ENCODE measurements at places on chromosomes 5 and 9.

DNA sequence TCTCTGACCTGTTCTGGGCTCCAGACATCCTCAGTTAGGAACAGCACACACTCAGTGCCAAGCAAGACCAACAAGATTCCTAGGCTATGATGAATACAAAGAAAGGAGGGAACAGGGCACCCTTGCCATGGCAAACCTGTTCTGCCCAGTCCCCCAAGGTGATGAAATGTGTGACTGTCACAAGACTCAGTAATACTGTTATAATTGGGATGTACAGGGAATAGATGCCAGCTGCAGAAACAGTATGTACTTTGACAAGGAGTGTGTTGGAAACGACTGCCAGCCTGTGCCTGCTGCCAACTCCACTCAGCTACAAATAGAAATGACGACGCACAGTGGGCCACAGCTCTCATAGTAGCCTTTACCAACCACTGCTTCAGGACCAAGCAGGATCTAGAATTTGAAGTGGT is 453.0 kb downstream of the EFNA5 start:
- no peak for DNase-seq

GRCh38 chr5:179497636-179498340 is 52.6 kb upstream of the RUFY1 start:
- no peak for DNase-seq

- peak; percentile 83 for DNase-seq
Measured at GRCh38 chr5:143713047-143714003, 98.6 kb upstream of the HMHB1 start.

- DNase-seq = no peak
Measured at GRCh38 chr9:126591922-126592321, 21.8 kb upstream of the LMX1B start.

DNA sequence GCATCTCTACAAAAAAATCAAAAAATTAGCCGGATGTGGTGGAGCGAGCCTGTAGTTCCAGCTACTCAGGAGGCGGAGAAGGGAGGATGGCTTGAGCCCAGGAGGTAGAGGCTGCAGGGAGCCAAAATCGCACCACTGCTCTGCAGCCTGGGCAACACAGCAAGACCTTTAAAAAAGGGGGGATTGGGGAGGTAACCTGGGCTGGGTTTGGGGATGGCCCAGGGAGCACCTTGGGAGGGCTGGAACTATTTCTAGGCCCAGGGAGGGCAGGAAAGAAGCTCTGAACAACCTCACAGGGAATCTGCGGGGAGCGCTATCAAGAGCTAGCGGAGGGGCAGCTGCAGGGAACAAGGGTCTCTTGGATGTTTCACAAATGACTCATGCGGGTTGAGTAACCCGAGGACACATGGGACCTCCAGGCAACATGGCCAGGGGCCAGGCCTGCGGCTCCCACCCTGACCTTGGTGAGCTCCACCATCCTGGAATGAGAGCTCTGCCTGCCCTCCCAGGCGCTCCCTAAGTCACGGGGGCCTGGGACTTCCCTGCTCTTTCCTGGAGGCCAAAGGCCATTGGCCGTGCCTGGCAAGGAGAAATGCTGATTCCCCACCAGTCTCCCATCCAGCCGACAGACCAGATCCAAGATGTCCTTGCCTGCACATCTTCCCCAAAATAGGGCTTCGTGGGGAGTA is 23.4 kb downstream of the SARDH start:
- DNase-seq = peak; percentile 76

DNA sequence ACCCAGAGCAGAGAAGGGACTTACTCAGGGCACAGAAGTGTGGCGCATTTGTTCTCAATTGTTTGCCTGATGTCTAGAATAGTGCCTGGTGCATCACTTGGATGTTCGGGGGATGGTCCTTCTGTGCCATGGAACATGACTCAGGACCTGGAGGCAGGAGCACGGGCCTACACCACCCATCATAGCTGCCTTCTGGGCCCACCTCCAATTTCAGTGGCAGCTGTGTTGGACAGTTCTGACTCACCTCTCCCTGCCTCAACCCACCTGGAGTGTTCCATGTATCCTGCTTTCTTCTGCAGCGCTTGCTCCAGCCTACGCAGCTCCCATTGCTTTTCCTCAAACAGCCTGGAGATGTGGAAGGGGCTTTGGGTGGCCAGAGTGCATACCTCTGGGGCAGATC is 12.5 kb upstream of the CXCL14 start:
- no peak for DNase-seq

DNA sequence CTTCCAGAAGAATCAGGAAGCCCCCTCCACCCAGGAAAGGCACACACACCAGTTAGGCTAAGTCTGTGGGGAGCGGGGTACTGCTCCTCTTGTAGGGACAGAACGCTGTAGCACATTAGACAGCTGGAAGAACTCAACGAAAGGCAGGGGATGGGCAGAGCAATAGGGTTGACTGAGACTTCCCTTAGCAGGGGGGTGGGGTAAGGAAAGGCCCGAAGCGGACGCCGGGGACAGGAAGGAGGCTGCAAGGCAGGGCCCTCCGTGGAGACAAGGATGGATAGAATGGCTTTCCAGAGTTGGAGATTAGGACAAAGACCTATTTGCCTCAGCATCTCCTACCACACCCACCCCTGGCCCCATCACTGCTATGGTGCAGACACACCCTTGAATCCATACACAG is 14.3 kb downstream of the CNTFR start:
- DNase-seq = no peak

DNA sequence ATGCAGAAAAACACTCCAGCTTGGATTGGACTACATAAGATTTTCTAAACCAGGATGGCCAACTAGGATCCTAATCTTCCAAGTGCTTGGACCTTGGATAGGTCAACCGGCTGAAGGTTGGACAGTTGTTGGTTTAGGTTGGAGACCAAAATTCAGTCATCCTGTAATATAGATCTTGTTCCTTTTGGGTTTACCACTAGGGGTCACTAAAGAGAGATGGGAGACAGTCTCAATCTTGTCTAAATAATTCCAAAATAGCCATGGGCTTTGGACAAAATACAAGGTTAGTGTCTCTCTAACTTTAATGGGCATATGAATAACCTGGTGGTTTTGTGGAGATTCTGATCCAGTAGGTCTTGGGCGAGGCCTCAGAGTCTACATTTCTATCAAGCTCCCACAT is 148.7 kb upstream of the ERCC6L2 start:
- DNase-seq = peak; percentile 48
